ENCODE measurements at places on chromosomes 3 and 15.

DNA sequence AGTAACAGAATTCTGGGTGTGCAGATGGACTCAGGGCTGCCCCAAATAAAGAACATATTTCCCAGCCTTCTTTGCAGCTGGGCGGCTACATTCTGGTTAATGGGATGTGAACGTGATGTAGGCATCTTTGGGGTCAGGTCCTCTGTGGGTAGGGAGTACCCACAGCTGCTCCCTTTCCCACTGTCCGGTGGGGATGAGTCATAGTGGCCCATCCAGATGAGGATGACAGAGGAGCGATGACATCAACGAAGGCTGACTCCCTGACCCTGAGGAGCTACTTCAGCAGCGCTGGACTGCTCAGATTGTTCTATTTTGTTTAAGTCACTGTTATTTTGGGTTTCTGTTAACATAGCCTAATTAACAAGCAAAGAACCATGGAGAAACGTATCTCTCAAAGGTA lies 38.0 kb downstream of the SRPRB start:
- no peak for DNase-seq

- no peak for DNase-seq
These were observed 56.1 kb downstream of the PLXNA1 start for GRCh38 chr3:127038923-127039581.

- no peak for DNase-seq
These were observed 11.9 kb downstream of the ARRDC4 start for GRCh38 chr15:97972366-97972765.

DNA sequence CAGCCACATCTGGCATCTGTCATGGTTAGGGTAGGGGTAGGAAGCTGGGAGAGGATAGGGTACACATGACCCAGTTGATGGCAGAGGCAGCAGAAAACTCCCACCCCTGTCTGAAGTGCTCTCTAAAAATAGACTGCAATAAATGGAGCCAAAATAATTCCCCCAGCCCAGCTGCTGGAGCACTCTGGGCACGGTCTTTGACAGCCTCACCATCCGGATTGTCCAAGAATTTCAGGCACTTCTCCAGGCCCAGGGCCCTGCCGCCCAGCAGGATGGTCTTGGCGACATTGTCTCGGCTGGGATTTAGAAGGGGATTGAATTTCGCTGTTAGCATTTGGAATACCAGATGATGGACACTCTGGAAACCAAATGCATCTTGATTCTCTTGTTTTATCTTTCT lies 103.7 kb downstream of the IQSEC1 start:
- DNase-seq, result peak; percentile 22

DNA sequence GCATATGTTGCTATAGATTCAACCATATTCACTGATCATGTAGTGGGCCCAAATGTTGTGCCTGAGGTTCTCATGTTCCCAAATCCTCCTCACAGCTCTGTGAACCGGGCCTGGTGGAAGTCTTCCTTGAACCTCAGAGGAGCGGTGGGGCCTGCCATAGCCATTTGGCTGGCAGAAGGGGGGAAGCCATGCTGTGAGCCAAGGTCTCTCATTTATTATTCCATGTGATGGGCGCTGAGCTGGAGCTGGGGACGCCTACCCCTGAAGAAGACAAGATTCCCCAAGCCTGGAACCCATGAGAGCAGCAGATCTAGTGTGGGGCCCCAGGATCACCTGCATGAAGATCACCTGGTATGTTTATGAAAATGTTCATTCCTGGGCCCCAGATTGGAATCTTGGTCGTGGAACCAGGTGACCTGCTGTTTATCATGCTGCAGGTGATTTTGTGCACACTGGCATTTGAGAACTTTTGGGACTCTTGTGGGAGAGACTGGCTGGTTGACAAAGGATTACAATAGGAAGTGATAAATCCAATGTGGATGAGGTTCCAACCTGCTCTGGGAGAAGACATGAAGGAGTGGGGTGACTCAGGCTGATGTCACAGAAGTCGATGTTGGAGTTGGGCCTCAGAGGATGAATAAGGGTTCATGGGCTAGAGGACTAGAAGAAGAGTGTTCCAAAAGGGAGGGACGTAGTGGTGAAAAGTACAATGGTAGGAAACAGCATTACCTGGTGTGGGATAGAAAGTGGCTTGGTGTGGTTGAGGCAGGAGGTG lies 102.1 kb downstream of the ASB7 start:
- DNase-seq, result no peak

DNA sequence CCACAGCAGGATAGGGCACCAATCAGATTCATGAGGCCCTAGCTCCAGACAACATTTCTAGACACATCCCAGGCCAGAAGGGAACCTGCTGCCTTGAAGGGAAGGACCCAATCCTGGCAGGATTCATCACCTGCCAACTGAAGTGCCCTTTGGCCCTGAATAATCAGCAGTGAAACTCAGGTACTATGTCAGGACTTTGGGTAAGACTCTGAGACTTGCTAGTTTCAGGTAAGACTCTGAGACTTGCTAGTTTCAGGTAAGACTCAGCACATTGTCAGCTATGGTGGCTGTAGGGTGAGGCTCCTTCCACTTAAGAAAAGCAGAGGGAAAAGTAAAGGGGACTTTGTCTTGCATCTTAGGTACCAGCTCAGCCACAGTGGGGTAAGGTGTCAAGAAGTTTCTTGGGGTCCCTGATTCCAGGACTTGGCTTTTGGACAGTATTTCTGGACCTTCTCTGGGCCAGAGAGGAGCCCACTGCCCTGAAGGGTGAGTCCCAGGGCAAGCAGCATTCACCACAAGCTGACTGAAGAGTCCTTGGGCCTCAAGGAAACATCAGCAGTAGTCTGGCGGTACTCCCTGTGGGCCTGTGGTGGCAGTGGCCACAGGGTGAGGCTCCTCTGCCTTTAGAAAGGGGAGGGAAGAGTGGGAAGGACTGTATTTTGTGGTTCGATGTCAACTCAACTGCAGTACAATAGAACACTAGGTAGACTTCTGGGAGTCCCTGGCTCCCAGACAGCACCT lies 13.7 kb upstream of the COL8A1 start:
- DNase-seq, result no peak

DNA sequence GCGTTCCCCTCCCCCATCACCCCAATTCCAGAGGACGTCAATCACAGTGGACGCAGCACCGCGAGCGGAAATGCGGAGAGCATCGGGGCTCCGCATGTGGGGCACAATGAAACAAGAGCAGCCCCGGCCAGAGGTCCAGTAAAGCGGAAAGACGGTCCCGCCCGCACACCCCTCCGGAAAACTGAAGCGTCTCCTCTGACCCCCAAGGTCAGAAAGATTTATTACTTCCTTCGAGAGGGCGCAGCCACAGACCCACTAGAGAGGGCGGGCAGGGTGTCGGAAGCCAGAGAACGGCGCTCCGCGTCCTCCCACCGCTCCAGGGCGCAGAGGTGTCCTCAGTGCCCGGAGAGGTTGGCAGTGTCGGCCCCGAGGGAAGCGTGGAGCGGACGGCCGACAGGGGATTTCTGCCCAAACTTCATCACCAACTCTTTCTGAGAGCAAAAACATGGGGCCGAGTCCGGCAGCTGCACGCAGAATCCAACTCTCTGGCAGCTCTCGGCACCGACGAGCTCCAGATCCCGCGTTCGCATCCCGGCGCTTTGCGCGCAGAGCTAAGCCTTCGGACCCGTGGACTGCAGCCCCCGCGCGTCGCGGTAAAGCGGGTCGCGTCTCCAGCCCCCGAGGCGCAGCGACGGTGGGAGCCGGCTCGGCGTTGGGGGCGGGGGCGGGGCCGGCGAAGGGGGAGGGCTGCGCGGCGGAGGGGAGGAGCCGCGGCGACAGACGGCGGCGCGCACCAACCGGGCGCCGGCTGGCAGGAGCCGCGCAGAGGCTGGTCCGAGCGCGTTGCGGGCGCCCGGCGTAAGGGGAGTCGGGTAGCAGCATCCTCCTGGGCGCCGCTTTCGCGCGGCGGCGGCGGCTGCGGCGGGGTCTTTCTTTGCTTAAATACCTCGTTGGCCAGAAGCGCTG lies at the start of gene CHST2:
TSS of gene CHST2 (plus strand) at position 763 of the 906 bp plus-strand sequence. CDS start 1,046 bp downstream, outside the sequence.
- DNase-seq, result peak; percentile 22

- DNase-seq, result no peak
These were observed 179.4 kb upstream of the DPH6 start for GRCh38 chr15:35725353-35725752.

- DNase-seq, result no peak
These were observed 72.3 kb downstream of the DAPK2 start for GRCh38 chr15:63974021-63974420.

GRCh38 chr3:131591394-131592014 lies 88.7 kb upstream of the MRPL3 start:
- DNase-seq, result no peak

- no peak for DNase-seq
These were observed 105.3 kb downstream of the CD47 start for GRCh38 chr3:107985496-107985895.

GRCh38 chr3:51813539-51813938 lies 34.5 kb upstream of the IQCF6 start:
- DNase-seq, result no peak

GRCh38 chr3:32106929-32107362 lies 526 bp downstream of the GPD1L start:
- no peak for DNase-seq

DNA sequence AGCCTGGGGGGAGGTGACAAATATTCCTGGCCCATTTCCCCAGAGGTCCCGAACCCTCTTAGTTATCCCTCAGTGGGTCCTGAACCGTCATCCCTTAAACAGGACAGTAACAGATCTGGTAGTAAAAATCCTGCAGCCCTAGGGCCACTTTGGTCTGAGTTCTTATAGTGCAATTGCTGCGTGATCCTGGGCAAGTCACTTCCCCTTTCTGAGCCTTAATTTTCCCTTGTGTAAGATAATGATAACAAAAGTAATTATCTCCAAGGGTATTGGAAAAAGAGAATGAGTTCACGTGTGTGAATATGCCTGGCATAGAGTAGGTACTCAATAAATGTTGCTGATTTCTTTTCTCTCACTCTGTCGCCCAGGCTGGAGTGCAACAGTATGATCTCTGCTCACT lies 2.9 kb upstream of the JAGN1 start:
- no peak for DNase-seq

GRCh38 chr3:69409831-69410230 lies 23.9 kb upstream of the FRMD4B start:
- DNase-seq, result no peak

DNA sequence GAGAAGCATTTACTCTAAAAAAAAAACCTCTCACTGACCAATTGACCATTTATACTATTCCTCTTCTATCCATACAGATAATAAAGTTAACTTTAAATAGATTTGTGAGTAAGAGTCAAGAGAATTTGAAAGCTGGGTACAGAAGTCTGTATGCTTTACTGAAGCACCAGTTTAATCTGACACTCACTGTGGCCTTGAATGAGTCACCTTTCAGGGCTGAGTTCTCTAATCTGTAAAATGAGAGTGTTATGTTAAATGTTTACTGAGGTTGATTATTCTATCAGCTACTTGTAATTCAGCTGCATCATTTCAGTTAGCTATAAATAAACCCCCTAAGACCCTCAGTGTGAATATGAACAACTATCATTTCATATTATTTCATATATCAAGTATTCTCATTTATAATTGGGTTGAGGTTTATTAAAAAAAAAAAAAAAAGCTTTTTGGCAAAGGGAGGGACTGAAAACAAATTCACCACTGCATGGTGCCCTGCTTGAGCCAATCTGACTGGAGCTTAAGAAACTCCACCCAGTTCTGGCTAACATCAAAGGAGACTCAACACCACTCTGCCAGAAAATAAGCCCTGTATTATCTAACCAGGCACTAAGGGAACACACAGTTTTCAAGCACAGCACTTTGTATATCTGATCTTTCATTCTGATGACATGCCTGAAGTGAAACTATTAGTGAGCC lies 2.8 kb downstream of the MAP4 start:
- peak; percentile 2 for DNase-seq

DNA sequence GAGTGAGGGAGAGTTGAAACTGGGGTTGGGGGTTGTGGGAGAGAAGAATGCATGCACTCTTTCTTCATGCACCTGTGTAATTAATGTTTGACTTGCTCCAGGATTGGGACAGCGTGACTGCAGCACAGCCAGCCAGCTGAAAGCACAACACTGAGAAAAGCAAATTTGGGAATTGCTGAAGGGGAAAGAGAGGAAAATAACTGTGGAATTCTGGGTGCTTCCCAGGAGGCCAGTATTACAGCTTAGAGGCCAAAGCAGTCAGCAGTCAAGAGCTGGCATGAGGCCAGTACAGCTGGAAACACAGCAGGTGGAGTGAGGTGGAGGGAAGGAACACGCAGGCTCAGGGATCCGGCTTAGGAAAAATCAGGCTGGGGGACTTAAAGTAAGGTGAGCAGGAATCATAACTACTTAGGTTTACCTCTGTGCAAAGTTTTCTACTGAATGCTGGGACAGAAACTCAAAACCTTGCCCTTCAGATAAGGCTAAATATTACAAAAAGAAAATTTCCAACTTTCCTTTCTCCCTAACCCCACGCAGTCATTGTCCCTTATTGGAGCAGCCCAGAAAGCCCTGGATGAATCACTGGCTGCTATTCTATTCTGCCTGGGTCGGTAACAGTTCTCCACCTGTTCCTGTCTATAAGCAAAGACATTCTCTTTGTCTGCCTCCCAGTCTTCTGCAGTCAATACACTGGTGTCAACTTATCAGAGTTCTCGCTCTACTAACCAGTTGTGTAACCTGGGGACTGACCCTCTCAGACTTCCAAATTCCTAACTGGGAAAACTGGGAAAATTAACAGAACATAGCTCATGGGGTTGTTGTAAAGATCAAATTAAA lies 167.2 kb downstream of the MAGI1 start:
- DNase-seq, result no peak

DNA sequence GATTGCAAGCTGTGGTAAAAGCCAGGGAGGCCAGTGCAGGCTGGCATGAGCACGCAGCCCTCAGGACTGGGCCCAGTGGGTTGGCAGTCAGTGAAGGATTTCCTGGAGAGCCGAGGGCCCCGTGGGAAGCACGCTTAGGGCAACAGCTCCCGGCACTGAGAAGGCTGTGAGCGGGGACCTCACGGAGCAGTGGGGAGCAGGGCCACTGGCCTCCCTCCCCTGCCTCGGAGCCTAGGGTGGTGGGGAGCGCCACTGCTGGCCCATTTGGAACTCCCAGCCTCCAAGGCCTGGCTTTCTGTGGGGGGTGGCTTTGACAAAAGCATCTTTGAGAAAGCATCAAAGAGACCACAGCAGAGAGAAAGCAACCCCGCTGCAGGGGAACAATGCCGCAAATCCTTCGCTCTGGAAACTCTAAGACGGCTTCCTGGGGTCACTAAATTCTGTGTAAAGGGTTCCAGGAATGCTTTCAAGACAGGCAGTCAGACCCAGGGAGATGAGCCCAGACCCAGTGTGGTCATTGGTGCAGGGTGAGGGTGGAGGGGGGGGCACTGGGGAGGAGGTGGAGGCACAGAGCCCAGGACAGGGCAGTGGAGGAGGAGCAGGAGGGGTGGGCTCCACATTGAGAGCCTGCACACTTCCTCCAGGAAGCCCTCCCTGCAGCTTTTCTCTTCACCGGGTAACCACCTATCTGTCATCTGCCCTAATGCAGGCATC lies 9.5 kb upstream of the APBA2 start:
- no peak for DNase-seq
